ENCODE measurements at places on chromosomes 1 and 21.

- no peak for DNase-seq
Observed at GRCh38 chr1:171988243-171988885, 147.1 kb downstream of the DNM3 start.

DNA sequence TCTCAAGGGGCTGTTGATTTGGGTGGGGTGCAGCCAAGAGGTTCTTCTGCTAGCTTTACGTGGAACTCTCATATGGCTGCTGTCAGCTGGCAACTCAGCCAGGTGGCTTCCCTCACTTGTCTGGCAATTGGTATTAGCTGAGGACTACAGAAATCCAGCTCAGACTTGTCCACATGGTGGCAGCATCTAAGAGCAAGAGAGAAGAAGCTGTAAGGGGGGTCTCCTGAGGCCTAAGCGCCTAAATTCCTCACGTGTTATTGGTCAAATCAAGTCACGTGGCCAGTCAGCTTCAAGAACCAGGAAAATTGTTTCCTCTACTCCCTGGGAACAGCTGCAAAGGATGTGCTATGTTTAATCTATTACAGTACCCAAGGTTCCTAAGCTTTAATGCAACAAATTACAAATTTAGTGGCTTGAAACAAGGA lies 4.2 kb upstream of the DYRK3 start:
- peak; percentile 39 for DNase-seq

DNA sequence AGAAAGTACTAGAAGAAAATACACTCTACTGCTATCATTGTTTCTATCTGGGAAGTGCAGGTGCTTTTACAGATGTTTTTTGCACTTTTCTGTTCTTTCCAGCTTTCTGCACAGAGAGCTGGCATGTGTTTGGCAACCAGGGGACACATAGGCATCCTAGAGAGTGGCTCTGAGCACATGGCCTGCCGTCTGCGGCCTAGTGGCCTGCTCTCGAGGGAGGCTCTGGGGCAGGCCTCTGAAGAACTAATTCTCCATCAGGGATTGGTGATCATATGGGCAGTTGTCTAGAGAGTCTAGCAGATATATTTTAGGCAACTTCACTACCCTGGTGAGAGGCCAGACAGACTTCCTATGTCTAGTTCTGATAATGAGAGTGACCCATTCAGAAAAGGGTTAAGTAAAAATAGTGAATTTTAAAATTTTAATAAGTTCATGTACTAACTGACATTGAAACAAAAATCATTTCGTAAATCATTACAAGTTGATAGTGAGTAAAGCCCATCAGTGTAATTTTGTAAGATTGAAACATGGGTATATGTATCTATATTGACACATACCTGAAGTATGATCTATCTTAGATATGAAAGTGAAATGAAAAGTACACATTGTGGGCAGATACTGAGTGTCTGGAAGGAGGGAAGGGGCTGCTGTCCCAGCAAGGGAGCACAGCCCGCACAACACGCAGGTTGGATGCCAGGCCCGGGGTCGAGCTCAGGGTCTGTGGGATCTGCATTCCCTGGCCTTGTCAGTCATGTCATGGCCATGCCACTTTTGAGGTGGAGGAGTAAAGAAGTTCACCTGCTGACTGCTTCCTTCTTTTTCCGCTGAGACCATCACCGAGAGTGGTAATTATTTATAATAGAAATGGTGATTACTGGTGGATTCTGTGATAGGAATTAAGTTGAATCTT lies 79.8 kb downstream of the PCBP3 start:
- no peak for DNase-seq

GRCh38 chr1:180156201-180156600 lies 1.5 kb downstream of the QSOX1 start:
- no peak for DNase-seq

GRCh38 chr1:2152954-2153353 lies 41.6 kb downstream of the FAAP20 start:
- no peak for DNase-seq

GRCh38 chr1:44798481-44799365 lies 1.5 kb upstream of the PLK3 start:
- no peak for DNase-seq

GRCh38 chr21:45278156-45278911 lies 9.4 kb downstream of the POFUT2 start:
- DNase-seq, result no peak

- no peak for DNase-seq
Observed at GRCh38 chr21:9780441-9780937, 740.9 kb upstream of the TPTE start.

GRCh38 chr21:42564561-42564971 lies 50.9 kb downstream of the SLC37A1 start:
- no peak for DNase-seq

GRCh38 chr1:182446033-182446669 lies 3.8 kb upstream of the RGSL1 start:
- peak; percentile 16 for DNase-seq

- no peak for DNase-seq
Observed at GRCh38 chr1:15242766-15243165, 4.3 kb upstream of the FHAD1 start.

DNA sequence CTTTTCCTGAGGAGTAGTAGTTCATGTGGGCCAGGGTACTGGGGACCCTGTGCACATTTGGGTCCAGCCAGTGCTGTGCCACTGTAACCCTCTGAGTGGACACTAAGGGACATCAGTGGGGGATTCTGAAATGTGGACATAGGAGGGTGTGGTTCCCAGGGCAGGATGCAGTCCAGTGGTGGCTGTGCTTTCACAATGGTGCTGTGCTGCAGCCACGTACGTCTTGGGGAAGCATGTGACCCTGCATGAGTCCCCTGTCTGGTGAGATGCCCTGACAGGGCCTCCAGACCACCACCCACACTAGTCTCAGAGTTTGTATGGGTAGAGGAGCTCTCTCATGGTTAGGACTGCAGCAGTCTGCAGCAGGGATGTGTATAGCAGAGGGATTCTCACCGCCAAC lies 37.8 kb upstream of the WNT2B start:
- no peak for DNase-seq

- no peak for DNase-seq
Observed at GRCh38 chr1:46585312-46585938, 18.6 kb downstream of the MKNK1 start.

DNA sequence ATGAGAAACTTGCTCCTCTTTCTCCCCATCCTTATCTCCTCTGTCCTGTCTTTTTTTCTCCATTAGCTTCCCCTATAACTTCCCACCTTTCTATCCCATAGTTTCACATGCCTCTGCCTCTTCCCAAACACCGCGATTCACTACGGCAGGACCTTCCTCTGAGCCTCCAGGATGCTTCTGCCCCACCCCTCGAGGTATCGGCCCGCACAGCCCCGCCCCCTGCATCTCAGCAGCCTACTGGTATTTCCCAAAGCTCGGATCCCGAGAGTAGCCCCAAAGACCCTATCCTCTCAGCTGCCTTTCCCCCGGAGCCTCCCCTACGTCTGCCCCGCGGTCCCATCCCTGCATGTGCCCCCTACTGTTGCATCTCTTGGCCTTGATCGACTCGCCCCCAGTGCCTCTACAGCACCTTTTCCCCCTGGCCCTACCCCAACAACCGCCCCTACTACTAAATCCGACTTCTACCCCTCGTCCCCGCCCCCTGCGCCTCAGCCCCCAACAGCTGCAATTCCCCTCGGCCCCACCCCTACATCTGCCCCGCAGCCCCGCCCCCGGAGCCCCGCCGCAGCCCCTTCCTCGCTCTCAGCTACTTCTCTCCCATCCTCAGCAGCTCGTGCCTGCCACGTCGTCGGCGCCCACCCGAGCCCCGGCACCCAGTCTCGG lies 512 bp downstream of the PIAS3 start:
- DNase-seq, result peak; percentile 81

DNA sequence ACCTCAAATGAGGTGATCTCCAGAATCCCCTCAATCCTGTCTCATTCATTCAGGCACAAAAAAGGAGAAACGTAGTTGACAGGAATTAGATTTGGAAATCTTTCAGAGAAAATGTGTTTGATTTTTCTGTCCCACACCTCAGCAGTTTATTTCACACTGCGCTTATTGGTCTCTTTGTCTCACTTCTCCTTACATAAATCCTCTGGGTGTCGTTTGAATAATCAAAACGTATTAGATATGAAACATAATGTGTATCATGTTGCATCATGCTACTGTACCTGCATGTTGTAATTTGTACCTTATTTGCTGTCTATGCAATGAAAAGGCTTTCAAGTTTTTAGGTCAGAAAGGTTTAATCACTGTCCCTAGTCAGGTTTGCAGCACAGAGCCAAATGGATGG lies 255.7 kb downstream of the DISC1 start:
- DNase-seq, result no peak

DNA sequence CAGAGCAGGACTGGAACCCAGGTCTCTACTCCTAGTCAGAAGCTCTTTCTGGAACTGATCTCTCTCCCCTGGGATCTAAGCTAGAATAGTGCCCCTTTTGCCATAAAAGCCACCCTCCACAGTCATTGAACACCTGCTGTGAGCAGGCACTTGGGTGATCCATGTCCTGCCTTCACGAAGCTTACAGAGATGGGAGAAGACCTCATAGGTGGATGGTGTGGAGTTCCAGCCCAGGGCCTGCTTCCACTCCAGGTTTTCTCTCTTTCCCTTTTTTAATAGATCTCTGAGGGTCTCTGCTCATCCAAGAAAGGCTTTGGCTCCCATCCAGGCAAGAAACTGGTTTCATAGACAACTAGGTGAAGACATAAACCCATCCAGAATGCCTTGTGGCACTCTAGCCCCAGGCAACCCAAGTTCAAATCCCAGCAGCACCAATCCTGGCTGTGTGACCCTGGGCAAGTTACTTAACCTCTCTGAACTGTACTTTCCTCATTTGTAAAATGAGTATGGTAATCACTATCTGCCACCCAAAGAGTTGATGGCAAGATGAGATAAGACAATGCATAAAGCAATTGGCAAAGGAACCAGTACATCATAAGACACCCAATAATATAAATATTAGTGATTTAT lies 46.4 kb upstream of the TMEM51 start:
- DNase-seq, result no peak

GRCh38 chr21:39120876-39121599 lies 62.2 kb downstream of the PSMG1 start:
- peak; percentile 26 for DNase-seq

- DNase-seq, result no peak
Observed at GRCh38 chr1:159991513-159991912, 37.5 kb upstream of the SLAMF9 start.

DNA sequence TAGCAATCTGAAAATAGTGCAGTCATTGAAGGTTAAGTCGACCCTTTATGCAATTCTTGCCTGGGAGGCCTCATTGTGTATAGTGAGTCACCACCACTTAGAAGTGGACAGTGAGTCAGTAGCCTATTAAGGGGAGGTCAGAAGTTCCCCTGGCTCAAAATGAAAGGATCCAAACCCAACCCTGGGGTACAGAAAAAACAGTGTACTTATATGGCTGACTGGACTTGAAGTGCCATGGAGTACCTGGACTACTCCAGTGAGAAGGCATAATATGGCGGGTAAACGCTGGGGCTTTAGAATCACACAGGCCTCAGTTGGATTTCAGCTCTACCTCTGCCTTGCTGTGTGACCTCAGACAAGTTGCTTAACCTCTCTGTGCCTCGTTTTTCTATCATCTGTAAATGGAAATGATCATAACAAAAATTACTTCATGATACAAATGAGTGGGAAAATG lies 2.2 kb upstream of the BCL9 start:
- DNase-seq, result no peak

DNA sequence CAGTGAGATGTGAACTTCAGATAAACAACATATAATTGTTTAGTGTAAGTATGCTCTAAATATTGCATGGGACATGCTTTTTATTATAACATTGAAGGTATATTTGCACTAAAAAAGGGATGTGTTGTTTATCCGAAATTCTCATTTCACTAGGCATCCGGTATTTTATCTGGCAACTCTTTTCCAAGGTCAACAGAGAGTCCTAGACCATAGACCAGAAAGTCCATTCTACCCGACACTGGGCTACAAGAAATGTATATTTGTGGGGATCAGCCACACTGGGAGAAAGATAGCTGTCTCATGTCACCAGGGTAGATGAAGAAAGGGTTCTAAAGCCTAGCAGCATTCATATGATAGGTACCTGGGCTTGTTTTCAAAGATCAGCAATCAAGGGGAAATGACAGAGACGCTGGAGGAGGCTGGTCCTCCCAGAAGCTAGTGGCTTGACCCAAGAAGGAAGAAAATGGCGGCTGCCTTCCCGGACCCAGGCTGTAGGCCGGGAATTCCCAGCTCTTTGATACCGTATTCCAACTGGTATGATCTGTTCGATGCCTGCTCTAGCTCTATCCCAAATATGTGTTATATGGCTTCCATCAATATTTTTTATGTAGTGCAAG lies 161.1 kb upstream of the IRF2BP2 start:
- no peak for DNase-seq

DNA sequence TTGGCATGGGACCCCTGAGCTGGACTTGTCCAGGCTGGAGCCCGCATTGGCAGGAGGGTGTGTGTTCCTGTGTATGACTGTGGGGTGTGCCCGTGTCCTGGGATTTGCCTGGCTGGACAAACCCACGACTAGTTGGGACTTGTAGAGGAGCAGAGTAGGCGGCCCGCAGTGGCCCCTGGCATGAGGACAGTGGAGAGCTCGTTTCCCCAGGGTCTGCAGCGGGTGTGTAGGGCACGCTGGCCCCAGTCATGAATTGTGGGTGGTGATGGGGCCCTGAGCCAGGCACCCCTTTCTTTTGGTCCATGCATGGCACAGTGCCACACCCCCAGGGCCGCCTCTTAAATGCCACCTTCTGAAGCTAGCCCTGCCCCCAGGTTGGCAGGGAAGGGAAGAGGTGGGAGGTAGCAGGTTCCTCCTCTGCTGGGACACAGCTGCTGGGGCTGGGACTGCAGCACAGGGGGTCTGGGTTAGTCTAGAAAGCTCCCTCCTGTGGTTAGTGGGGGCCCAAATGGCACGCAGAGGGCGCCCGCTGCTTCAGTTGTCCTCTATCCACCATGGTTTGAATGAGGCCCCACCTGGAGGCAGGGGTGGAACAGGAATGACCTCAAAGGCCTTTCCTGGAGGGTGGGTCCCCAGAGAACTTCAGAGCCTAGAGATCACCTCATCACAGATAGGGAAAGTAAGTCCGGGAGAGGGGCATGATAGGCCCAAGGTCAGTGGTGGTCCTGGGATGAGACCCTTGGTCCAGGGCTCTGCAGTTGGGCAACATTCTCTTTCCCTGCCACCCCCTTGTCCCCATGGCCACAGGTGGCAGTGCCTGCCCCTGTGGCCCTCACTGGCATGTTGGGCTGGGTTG lies 4.1 kb downstream of the CROCC start:
- no peak for DNase-seq

- no peak for DNase-seq
Observed at GRCh38 chr21:41819856-41820281, 53.0 kb upstream of the RIPK4 start.

- DNase-seq, result no peak
Observed at GRCh38 chr1:116832932-116833578, 76.7 kb upstream of the PTGFRN start.

- DNase-seq, result peak; percentile 46
Observed at GRCh38 chr1:233328142-233328921, 808 bp downstream of the MAP3K21 start.
